ENCODE measurements at places on chromosomes 7 and 10. TPM values are rescaled to one million over a fixed set of nuclear protein-coding genes. Genes with fewer than 3 reads are reported as not detected.

Gene SLC18A2
- total RNA-seq, result 0.17 TPM

Gene VAX1
- total RNA-seq, result not detected

- DNase-seq, result no peak
- peaks cover 11% of the 10 kb centered on the region for H3K4me1 ChIP-seq
- no peak overlapping the region for H3K27ac ChIP-seq
These were observed 136.4 kb downstream of the TMEM26 start for GRCh38 chr10:61316676-61317265.

DNA sequence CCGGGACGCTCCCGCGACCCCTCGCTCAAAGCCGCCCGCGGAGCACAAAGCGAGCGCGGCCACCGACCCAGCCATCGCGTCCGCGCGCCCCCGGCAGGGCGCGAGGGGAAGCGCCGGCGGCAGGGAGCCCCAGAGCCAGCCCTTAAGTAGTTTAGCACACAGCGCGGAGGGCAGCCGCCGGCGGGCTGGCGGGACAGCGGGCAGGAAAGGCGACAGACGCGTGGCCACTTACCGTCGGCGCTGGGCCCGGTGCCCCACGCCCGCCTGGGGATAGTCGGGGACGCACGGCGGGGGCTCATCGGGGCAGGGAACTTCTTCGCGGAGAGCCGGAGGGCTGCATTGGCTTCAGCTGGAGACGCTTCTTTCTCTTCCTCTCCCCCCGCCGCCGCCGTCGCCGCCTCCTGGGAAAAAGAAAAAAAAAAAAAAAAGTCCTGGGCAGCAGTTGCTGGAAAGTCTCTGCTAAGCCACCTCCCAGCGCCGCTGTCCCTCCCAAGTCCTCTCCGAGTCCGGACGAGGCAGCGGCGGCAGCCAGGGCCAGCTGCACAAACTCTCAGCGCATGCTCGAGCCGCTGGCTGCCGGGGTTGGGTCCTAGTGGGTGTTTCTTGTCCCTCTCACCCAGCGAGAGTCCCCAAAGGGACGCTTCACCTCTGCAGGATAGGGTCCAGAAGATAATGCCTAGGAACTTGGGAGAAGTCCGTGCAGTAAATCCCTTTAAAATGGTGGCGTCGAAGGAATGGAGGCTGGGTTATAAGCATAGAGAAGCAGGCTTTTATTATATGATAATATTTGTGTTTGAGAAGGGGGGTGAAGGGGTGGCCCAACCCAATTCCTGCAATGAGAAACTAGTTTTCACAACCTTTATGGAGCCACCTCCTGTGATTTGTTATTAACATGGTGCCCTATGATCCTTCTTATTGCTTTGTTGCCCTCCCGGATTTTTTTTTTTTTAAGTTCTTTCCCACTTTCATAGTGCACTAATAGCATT is at the start of gene TSPAN12:
TSPAN12 (minus strand) TSS at position 557 of the 986 bp plus-strand sequence. CDS start 1,381 bp downstream, outside the sequence.
- H3K36me3 ChIP-seq, result no peaks in the 10 kb centered on the region
- peak within 1 kb of the TSS; percentile 77 for H3K4me3 ChIP-seq
- H3K4me1 ChIP-seq, result peaks cover 7% of the 10 kb centered on the region
- DNase-seq, result peak; percentile 74
- no peak within 1 kb of the TSS for H3K27ac ChIP-seq
